ENCODE measurements at places on chromosomes 1 and 21.

DNA sequence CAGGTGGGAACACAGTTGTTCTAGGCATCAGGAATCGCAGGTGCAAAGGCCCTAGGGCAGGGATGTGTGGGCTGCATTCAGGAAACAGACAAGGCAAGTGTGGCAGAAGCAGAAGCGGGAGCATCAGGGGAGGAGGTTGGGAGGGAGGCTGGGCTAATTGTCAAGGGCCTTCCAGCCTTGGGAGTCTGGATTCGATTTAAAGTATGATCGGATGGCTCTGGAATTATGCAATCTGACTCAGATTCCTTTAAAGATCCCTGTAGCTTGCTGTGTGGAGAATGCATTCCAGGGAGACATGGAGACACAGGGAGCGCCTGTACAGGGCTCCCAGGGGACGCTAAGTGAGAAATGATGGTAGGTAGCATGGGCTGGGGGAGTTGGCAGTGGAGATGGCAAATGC lies 86.5 kb downstream of the LACTBL1 start:
- DNase-seq, result no peak

- DNase-seq, result peak; percentile 65
Measured at GRCh38 chr1:223479718-223480425, 86.7 kb downstream of the CCDC185 start.

- DNase-seq, result peak; percentile 25
Measured at GRCh38 chr1:236759252-236759859, 35.7 kb upstream of the MTR start.

- DNase-seq, result no peak
Measured at GRCh38 chr1:6914706-6915105, 129.5 kb downstream of the CAMTA1 start.

GRCh38 chr1:237931581-237931980 lies 40.9 kb upstream of the ZP4 start:
- DNase-seq, result no peak

- no peak for DNase-seq
Measured at GRCh38 chr1:225876900-225877510, 5.2 kb downstream of the TMEM63A start.

DNA sequence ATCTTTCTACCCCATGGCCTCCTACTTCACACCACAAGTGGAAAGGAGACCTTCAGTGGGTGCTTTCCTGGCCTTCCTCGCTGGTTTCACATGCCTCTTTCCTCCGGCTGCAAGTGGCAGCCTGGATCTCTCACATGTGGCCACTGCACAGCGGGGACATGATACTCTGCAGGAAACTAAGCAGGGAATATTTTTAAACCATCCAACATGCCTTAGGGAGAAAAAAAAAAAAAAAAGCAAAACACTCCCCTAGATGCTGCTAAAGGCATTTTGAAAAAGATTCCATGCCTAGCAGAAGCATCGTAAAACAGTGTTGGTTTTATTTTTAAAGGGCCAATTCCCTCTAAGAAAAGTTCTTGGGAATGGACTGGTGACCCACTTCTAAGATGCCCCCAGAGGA lies 12.2 kb upstream of the GJA5 start:
- DNase-seq, result no peak

DNA sequence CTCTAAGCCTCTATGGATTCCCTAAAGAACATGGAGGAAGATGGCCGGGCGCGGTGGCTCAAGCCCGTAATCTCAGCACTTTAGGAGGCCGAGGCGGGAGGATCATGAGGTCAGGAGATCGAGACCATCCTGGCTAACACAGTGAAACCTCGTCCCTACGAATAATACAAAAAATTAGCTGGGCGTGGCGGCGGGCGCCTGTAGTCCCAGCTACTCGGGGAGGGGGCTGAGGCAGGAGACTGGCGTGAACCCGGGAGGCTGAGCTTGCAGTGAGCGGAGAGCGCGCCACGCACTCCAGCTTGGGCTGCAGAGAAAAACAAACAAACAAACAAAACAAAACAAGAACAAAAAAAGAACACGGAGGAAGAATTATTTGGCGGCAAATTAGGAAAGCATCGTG lies 5.8 kb upstream of the ZNF326 start:
- DNase-seq, result no peak

DNA sequence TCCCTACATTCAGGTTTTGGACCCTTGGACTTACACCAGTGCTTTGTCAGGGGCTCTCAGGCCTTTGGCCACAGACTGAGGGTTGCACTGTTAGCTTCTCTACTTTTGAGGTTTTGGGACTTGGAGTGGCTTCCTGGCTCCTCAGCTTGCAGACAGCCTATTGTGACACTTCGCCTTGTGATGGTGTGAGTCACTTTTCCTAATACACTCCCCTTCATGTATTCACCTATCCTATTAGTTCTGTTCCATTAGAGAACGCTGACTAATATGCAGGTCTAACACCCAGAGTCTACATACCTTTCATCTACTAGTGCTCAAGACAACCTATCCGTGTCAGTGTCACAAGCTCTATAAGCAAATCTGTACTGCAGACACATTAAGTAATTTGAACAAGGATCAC lies 605.3 kb downstream of the KCNT2 start:
- no peak for DNase-seq

GRCh38 chr1:54606990-54607325 lies 16.4 kb downstream of the FAM151A start:
- no peak for DNase-seq

- DNase-seq, result no peak
Measured at GRCh38 chr1:183218971-183219615, 33.0 kb downstream of the LAMC2 start.

DNA sequence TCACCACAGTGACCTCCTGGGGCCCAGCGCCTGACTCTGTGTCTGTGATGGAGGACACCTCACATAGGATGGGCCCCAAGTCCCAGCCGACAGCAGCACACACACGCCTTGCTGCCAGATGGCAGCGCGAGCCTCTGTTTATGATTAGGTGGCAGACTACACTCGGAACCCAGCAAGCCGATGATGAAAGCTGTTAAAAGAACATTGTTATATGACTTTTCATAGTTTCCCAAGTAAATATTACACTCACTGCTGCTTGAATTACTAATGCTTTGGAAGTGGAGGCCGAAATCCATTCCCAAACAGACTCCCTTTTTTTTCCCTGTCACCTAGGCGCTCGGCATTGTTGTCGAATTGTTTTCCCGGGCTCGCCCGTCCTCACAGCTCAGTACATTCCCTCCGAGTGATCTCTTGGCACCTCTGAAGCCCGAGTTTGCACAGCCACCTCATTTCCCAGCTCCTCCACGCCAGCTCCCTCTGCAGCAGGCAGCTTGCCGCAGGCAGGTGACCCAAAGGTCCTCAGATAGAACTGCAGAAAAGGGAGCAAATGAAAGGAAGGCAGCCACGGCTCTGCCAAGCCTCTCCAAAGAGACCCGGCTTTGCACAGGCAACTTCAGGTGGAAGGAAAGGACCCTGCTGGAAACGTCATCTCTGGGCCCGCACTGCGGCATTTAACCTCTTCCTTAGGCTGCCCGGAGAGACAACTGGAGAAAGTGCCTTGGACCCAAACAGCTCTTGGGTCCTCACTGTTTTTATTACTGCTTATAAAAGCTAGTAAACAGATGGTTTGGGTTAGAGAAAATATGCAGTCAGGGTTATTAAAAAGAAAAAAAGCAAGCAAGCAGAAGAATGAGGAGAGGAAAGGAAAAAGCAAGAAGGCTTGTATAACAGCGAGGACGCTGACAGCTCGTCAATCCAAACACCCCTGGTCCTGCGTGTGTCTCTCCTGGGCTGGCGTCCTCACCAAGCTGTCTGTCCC lies 72.2 kb upstream of the SLC25A33 start:
- no peak for DNase-seq

- no peak for DNase-seq
Measured at GRCh38 chr1:86970938-86971337, 56.5 kb downstream of the HS2ST1 start.

DNA sequence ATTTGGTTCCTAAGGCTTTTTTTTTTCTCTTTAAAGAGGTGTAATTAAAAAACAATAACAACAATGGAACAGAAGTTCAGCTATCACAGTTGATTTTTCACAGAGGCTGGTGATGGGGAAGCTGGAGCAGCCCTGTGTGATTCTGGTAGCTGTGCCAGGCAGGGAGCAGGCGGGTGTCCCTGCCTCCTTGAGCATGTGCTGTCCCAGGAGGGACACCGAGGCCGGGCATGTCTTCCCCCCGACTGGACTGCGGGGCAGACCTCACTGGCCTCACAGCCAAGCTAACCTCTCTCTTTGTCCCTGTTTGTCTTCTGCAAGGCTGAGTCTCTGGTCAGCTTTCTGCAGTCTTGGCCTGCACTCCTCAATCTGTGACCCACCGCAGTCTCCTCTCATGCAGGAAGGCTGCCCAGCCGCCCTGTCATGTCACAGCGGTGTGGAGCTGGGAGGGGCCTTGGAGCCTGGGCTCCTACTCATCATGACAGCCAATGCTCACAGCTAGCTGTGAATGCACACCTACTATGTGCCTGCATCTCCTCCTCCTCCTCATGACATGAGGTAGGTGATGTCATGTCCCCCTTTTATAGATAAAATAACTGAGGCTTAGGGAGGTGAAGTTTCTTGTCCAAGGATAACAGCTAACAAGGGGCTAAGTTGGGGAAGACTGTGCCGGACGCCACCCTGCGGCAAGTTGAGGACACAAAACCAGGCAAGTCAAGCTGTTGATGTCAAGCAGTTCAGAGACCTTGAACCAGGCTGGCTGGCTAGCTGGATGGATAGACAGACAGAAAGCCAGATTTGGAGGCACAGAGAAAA lies 10.3 kb upstream of the ACTL8 start:
- no peak for DNase-seq

DNA sequence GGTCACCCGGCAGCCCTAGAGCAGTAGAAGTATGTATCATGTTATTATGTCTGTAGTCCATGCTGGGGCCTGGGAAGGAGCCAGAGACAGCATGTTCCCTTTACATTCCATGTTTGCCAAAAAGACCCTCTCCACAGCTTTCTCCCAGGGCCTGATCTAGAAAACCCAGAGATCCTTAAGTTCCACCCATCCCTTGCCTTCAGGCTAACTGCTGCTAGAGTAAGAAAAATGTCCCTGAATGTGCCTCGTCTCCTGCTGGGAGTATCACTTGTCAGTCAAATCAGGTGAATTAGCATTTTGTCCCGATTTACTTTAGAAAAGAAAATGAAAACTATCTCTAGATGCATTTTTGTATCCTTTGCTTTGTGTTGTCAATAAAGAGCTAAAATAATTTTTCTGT lies 13.3 kb upstream of the MRPS14 start:
- DNase-seq, result no peak

DNA sequence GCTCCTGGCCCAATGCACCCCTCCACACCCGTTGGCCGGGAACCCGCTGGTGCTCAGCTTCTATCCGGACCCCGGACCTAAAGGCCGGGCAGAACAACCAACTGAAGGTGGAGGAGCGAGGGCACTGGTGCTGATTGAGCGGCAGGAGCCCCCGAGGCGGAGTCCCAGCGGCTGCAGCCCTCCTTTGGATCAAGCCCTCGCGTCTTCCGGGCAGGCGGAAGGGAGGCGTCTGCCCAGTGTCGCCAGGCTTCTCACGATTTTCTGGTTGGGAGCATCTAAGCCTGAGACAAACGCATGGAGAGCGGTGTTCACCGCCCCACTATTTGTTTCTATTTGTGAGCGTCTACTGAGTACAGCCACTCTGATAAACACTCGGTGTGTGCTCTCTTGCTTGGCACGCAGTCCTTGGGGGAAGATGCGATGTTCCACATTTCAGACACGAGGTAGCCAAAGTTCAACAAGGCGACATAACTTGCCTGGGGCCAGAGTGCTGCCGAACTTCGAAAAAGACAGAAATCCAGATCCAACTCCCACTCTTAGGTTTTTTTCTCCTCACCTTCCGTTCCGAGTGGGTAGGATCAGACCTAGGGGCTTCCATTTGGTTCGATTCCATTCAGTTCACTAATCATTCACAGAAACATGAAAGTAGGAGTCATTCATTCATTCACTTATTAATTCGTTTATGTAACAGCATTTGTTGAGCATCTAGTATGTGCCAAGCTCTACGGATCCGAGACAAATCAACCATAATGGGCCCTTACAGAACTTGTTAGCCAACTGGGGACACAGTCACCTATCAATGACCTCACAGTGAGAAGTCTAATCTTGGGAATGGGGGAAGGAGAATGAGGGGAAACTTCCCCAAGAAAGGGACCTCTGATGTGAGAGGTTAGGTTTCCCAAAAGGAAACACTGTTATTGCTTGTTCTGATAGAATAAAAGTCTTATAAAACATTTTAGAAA lies 4.9 kb upstream of the DMRTA2 start:
- no peak for DNase-seq

- DNase-seq, result no peak
Measured at GRCh38 chr1:212864201-212864600, 6.1 kb downstream of the FLVCR1 start.

DNA sequence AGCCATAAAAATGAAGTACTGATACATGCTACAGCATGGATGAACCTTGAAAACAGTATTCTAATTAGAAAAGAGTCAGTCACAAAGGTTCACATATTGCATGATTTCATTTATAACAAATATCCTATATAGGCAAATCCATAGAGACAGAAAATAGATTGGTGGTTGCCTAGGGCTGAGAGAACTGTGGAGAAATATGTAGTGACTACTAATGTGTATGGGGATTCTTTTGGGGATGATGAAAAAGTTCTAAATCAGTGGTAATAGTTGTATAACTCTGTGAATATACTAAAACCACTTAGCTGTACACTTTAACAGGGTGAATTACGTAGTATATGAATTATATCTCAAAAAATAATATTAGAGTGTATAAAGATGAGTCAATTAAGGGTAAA lies 45.8 kb downstream of the RNF115 start:
- no peak for DNase-seq

DNA sequence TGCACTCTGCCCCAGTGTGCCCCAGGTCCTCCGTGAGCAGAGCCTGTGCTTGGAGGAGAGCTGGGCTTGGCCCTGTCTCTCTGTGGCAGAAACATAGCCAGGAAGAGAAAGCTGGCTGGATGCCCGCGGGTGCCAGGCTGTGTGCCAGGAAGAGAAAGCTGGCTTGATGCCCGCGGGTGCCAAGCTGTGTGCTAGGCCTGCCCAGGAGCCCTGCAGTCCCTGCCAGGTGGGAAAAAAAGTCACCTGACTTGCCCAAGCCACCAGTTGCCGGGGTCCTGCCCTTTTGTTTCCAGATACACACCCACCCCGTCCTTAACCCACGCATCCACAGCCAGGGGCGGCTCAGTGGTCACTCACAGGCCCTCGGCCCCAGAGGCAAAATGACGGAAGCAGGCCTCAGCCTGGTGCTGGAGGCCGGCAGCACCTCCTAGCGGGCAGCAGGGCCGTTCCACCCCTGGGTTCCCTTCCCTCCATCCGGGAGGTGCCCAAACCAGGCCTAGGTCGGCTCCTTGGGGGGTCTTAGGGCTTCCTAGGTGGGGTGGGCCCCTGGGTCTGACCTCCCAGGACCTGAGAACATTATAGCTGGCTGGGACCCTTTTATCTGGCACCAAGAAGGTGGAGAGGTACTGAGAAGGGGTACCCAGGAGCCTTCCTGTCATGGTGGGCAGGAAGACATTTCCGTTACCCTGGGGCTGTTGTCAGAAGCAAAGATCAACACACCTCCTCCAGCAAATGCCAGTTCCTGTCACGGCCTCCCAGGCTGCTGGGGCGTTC lies 9.1 kb downstream of the ITGB2 start:
- DNase-seq, result peak; percentile 66

- DNase-seq, result no peak
Measured at GRCh38 chr1:236619398-236619797, 15.1 kb upstream of the HEATR1 start.

GRCh38 chr1:22024485-22025367 lies 23.3 kb downstream of the CELA3A start:
- DNase-seq, result no peak

GRCh38 chr1:193141804-193142203 lies 20.0 kb downstream of the CDC73 start:
- no peak for DNase-seq

Measured in NCI-H2107 (cell line).